ENCODE measurements at places on chromosomes 7 and 10.

GRCh38 chr7:23335136-23335535 lies 36.0 kb downstream of the MALSU1 start:
- no peak for DNase-seq

- no peak for DNase-seq
These were observed 7.9 kb downstream of the CCDC3 start for GRCh38 chr10:12993595-12993994.

GRCh38 chr10:64040781-64041180 lies 519.6 kb downstream of the REEP3 start:
- DNase-seq: no peak

DNA sequence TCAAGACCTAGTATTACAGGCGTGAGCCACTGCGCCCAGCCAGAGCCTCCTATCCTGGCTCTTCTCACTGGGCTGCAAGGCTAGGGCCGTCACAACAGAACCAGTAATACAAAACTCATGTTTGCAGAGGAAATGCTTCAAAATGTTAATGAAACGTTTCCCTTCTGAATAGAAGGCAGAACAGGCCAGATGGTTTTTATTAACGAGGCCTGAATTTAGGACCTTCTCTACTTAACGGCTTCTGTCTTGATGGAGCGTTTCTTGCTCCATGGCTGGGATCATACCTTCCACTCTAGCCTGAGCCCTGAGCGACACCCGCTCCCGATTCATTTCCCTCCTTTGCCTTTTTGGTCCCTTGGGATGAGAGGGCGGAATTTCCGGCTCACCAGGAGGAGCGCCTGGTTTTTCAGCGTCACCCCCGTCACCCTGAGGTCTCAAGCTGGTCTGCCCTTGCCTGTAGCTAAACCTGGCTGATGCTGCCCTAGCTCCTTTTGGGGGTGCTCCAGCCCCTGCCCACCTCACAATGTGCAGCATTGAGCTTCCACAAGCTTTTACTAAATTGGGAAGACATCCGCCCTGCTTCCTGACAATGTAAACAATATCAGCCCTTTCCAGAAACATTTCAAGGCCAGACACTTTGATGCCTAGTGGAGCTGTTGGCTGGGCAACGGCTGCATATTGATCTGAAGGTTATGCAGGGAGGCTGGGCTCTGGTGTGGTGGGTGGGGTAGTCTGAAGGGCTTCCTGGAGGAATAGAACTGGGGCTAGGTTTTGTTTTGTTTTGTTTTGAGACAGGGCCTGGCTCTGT lies 5.2 kb downstream of the CLIP2 start:
- no peak for DNase-seq

DNA sequence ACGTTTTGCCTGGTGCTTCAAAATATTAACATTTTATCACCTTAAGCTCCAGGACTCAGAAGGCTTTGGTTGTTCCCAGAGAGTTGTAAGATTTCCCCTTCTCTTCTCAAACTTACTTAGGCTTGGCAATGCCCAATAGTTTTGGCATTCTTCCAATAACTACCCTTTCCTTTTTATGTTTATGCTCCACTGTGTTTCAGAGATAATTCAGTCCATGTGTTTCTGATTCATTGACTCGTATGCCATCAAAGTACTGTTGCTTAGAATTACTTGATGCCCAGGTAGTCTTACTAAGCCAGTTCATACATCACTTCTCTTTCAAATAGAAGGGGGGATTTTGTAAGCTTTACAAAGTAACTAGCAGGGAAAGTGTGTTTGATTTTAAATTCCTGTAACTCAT lies 66.6 kb downstream of the AGMO start:
- no peak for DNase-seq

GRCh38 chr7:140640727-140641523 lies at the start of gene DENND2A:
Gene DENND2A, minus strand, starts transcription at chr7:140640813. Its CDS starts 38,416 bp downstream, at chr7:140602397.
- no peak for DNase-seq

GRCh38 chr7:70384024-70384423 lies 747.9 kb upstream of the GALNT17 start:
- DNase-seq: no peak

DNA sequence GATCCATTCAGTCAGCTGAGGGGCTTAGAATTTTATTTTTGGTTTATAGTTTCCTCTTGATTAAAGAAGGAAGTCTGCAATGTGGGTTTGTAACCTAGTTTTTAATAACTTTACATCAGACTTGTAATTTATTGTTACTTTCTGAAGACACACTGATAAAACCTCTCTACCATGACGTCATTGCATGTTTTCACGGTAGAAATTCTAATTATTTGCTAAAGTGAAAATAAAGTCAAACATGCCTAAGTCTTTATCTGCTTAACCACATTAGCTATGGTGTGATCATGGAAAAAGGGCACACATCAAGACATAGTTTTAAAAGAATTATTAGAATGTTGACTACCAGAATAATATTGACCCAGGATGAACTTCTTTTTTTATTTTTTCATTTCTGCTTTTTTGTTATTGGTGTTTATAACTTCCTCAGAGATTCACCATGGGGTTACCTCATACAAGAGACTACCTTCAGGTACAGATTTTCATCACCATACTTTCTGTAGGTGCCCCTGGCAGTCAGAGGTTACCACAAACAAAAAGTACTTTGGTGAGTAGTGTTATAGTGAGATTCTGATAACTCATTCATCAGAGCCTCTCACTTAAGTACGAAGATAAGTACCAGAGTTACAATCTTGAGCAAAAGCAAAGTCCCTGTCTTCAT lies 7.0 kb upstream of the PANK1 start:
- no peak for DNase-seq

DNA sequence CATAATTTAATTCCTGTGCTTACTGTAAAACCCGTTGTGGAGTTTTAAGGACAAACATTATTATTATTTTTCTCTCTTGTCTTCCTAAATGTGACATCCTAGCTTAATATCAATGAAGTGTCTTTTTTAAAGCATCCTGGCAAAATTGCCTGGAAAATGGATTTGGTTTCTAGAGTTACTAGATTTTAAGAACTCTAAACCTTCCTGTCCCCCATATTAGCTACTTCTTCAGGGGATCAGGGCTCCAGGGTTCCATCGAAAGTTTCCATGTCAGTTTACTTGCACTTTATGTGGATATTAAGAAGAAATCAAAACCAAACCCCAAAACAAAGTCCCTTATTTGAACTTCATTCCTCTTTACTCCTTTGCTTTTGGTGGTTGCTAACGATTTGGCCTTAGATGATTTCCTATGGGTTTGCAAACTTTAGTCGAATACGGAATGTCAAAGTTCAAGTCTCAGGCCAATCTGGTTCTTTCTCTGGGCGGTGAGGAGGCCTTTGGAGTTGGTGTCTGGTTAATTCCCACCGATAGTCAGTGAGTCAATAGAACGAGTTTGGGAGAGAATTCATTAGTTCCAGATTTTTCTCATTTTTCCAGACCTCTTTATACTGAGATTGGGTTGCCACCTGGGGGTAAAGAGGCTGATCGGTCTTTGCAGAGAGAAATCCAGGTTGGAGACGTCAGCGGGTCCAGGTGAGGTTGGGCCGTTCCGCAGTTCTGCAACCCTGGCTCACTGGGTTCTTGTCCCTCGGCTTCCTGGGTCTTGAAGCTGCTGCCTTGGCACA lies 1.1 kb downstream of the CUX1 start:
- DNase-seq: no peak

DNA sequence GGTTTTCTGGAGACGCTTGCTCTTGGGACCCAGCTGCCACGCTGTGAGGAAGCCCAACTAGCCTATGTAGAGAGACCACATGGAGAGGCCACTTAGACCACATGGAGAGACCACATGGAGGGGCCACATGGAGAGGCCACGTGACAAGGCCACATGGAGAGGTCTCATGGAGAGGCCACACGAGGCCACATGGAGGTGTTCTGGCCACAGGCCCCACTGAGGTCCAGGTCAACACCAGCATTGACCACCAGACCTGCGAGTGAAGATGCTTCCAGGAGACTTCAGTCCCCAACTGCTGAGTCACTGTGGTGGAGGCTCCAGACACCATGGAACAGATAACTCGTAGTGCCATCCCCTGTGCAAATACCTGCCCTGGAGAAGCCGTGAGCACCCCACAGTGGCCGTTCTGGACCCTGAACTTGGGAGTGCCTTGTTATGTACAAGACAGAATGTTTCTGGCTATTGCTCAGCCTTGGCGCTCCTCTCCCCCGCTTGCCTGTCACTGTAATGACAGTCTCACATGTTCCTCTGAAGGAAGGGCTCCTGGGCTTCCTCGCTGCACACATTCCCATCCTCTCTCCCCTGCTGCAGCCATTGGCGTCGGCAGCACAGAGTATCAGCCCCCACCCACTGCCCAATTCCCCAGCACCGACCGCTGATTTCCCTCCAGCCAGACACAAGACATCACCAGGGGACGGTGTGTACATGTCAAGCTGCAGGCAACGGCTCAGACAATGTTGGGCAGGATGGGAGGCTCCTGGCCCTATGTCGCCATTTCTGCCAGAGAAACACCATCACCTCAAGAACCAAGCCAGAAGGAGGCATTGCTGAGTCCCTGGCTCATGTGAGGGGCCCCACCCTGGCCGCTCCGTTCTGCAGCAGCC lies 49.0 kb upstream of the TNRC18 start:
- DNase-seq: no peak

GRCh38 chr10:7958442-7958841 lies 96.0 kb upstream of the GATA3 start:
- DNase-seq: no peak

DNA sequence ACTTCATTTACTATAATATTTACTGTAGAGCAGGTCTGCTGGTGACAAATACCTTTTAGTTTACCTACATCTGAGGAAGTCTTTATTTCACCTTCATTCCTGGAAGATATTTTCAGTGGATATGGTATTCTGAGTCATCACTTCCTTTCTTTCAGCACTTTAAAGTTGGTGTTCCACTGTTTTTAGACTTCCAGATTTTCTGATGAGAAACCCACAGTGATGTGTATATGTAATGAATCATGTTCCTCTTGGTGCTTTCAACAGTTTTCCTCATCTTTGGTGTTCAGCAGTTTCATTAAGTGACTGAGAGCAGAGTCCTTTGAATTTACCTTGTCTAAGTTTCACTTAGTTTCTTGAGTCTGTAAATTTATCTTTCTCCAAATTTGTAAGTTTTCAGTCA lies 36.4 kb downstream of the COPG2 start:
- no peak for DNase-seq
